ENCODE measurements at places on chromosomes 5 and 9.

DNA sequence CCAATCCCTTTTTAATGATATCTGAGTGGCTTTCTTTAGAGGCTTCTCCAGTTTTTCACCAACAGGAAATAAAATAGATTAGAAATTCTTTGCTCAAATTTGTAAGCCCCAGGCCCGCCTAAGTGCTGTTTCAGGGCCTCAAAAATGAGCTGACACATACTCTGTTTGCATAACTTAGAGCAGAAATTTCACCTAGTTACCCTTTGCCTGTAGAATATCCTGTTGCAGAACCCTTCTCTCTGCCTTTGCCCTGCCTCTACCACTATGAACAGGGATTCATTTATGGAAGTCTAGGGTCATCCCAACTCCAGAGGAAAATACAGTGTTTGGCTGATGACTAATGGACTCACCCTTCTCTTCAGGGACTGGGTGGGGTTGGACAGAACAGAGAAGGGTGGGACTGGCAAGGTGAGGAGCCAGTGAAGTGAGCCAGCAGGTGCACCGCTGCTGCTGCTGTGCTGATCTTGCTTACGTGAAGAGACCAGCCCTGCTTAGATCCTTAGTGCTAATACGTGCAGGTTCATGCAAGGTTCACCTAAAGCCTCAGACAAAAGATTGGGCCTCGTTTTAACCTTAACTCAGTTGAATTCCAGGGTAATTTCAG lies 22.8 kb downstream of the OSTF1 start:
- no peak for DNase-seq

DNA sequence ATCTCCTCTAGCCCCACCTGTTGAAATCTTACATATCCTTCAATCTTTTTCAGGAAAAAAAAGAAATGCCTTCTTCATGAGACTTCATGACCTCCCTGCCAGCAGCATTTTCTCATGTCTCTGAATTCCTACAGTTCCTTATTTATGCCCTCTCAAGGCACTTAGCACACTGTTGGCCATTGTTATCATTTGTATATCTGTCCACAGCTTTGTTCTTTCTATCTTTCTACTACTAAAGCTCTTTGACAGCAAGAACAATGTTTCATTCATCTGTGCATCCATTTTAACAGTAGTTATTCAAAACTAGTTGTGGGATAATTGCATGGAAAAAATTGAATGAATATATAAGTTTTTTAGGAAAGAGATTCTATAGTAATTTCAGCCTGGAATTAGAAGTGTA lies 20.9 kb upstream of the GZMA start:
- no peak for DNase-seq

GRCh38 chr9:8784838-8785237 lies 985.3 kb upstream of the DMAC1 start:
- DNase-seq: no peak

GRCh38 chr9:121383715-121384114 lies 13.7 kb upstream of the STOM start:
- DNase-seq: no peak

DNA sequence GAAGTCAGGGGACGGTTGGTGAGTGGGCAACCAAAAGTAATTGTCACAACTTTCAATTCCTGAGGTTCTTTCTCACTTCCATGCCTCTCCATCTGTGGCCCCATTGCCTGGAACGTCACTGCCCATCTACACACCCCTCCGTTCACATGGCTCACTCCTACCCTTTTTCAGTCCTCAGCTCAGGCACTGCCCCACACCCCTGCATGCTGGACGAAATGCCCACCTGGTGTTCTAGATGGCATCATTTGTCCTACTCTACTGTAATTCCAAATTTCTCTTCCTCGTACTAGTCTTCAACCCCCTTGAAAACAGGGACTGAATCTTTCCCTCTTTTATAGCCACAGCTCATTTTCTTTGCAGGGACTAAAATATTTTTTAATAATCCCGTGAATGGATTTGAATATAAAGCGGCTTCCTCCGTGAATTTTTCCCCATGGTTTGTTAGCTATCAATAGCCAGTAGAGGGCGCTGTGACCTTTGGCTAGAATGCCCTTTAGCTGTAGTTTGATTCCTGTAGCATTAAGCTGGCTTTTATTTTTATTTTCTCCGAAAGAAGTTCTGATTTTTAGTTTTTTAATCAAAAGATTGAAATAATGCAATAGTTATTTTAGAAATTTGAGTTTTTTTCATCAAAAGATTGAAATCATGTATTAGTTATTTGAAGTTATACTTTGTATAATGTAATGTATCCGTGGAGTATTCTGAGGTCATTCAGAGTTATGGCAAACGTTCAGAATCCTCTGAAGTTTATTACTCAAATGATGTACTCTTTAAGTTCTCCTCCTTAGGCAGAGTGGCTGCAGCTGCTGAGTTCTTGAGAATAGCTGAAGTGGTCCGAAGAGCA lies 232.1 kb downstream of the SH3GL2 start:
- peak; percentile 79 for DNase-seq

DNA sequence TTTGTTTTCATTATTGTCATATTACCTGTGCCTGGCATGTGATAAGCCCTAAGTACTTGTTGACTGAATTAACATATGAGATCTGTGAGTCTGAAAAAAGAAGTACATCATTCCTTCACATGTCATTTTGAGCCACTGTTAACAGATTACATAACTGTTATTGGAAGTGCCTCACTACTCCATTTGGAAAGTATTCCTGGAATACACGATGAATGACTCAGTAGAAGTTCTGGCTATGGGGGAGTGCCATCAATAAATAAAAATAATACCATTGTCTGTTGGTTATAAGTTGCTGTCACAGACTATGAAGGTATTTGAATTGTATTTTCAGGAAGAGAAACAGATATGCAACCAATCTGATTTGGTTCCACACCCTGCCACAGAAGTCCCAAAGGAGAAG lies 12.9 kb downstream of the NIPSNAP3B start:
- peak; percentile 49 for DNase-seq

- peak; percentile 33 for DNase-seq
Observed at GRCh38 chr9:69157751-69158466, 16.2 kb upstream of the TJP2 start.

DNA sequence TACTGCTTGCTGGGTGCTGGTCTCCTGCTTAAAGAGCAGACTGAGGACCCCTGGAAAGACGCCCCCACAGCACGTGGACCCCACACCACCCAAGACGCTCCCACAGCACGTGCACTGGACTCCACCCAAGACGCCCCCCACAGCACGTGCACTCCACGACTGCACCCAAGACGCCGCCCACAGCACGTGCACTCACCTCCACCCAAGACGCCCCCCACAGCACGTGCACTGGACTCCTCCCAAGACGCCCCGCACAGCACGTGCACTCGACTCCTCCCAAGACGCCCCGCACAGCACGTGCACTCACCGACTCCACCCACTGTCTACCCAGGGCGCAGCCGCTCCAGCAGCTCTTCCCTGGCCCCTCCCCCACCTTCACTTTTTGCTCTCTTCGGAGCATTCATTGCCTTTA lies 50.5 kb downstream of the EHMT1 start:
- DNase-seq: no peak

GRCh38 chr5:159098603-159099436 lies 896 bp downstream of the EBF1 start:
- DNase-seq: peak; percentile 69

DNA sequence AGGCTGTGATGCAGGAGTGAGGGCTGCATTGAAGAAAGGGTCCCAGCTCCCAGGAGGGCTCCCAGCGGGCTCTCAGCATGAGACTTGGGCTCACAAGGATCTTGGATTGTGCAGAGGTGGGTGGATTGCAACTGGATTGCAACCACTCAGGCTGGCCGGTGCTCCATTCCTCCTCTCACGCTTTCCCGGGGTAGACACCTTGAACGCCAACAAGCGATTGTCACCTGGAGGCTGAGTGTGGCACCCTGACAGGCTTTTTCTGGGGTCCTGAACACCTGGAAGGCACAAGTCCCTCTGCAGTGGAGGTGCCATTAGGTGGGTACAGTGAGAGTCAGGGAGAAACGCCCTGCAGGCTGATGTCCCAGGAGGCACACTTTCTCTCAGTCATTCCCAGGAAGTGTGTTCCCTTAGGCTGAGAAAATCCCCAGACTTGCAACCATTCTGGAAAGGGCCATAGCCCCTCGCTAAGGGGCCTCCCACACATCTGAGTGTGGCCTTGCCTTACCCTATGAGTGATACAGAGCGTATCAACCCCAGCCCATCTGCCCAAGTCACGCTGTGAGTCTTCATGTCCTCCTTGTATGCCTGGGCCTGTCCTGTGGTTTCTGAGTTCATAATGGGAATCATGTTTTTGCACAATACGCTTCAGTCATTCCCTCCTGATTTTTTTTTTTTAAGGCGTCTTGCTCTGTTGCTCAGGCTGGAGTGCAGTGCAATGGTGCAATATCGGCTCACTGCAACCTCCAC lies 488.1 kb downstream of the IRX1 start:
- DNase-seq: no peak

GRCh38 chr5:84197538-84197937 lies 187.1 kb downstream of the EDIL3 start:
- DNase-seq: no peak

GRCh38 chr5:94337617-94338016 lies 280.8 kb downstream of the KIAA0825 start:
- no peak for DNase-seq

GRCh38 chr9:37486616-37487548 lies 1.1 kb downstream of the POLR1E start:
- DNase-seq: peak; percentile 95

GRCh38 chr9:129875181-129875611 lies 39.9 kb downstream of the USP20 start:
- no peak for DNase-seq

DNA sequence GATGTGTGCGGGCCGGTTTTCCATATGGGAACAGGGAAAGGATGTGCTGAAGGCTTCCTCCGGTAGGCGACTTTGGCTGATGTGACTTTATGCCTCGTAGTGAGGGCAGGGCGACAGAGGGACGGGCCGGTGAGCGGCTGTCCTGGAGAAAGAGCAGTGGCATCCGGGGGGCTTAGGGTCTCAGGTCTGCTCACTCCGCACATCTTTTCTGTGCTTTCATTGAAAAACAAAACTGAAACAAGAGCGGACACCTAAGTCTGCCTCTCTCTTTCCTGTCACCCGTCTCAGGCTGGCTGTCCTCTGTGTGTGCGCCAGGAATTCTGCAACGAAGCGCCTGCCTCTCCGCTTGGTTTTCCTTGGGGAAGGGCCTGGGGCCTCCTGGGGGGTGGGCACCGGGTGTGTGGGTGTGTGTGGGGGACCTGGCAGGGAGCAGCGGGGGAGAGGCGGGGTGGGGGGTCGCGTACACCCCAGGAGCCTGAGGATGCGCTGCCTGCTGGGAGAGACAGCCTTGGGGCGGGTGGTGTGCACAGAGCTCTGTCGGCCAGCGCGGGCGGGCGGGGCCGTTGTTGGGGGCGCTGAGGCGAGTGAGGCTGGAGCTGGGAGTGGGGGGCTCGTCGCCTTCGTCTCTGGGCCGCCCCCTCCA lies 580 bp upstream of the PRRX2 start:
- no peak for DNase-seq

DNA sequence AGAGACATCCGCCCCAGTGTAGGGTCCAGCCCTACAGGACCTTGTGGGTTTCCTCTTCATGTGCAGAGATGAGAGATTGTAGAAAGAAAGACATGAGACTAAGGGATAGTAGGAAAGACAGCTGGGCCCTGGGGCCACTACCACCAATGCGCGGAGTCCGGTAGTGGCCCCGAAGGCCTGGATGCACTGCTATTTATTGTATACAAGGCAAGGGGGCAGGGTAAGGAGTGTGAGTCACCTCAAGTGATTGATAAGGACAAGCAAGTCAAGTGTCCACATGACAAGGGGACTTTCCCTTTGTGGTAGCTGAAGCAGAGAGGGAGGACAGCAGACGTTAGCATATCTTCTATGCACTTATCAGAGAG lies 6.2 kb upstream of the TMEM141 start:
- no peak for DNase-seq

DNA sequence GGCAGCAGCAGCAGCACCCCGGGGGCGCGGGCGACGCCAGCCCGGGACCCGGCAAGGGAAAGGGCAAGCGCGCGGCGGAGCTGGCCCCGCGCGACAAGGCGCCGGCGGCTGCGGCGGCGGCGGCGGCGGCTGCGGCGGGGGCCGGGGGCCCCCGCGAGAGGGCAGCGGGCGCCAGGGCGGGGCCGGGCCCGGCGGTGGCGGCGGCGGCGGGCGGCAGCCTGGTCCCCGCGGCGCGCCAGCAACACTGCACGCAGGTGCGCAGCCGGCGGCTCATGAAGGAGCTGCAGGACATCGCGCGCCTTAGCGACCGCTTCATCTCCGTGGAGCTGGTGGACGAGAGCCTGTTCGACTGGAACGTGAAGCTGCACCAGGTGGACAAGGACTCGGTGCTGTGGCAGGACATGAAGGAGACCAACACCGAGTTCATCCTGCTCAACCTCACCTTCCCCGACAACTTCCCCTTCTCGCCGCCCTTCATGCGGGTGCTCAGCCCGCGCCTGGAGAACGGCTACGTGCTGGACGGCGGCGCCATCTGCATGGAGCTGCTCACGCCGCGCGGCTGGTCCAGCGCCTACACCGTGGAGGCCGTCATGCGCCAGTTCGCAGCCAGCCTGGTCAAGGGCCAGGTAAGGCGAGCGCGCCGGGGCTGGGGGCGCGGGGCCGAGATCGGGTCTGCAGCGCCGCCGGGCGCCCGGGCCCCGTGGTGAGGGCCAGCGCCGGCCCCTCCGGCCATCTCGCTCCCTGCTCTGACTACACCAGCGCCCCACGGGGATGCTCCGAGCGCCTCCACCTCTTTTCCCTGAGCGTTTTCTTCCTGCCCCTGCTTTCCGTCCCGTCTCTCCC lies at the start of gene UBE2QL1:
UBE2QL1 (plus strand) TSS at position 238 of the 843 bp plus-strand sequence; CDS start at position 273, 35 bp downstream.
- DNase-seq: no peak

- peak; percentile 53 for DNase-seq
Observed at GRCh38 chr5:2094616-2094995, 211.9 kb upstream of the IRX4 start.

DNA sequence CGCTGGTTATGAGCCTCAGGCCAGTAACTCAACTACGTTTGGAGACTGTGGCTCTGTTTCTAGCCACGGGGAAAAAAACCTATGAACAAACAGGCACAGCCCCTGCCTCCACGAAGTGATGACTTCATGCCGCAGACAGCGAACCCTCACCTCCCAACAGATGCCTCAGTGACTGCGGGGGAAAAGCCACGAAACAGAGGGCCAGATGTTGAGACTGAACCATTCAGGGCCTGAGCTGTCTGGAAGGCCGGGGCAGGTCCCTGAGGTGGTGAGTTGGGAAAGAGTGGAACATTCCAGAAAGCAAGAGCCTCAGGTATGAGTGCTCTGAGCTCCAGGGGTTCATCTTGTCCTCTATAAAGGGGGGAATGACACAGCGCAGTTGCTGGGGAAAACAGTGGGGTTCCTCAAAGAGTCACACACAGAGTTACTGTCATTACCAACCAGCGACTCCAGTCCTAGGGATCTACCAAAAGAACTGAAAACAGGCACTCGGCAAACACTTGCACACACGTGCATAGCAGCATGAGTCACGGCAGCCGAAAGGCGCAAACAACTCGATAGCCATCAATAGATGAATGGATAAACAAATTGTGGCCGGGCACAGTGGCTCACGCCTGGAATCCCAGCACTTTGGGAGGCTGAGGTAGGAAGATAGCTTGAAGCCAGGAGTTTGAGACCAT lies 15.3 kb downstream of the PLPP7 start:
- no peak for DNase-seq

GRCh38 chr9:15942831-15943424 lies 390.1 kb downstream of the CCDC171 start:
- DNase-seq: peak; percentile 6

All from fibroblast of pulmonary artery (primary cell).